ENCODE measurements at places on chromosomes 4 and X. TPM values are rescaled to one million over a fixed set of nuclear protein-coding genes. Genes with fewer than 3 reads are reported as not detected.

DNA sequence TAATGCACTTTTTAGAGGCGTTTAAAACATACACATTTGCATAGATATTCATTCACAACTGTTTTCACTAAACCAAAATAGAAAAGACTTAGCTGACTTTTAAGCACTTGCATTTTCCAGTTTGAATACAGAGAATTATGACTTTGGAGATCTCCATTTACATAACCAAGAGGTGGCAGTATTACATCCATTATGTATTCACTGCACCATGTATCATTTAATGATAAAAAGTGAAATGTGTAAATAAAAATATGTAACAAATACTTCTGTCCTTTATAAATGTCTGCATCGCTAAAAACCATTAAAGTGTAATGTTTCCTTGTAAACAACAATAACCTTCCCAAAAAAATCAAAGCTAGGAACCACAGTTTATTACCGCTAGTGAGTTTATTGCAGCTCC lies 413.2 kb downstream of the FGF13 start:
- H3K4me1 ChIP-seq = no peaks in the 10 kb centered on the region
- no peak for DNase-seq
- H3K27me3 ChIP-seq = no peaks in the 10 kb centered on the region
- H3K27ac ChIP-seq = no peak overlapping the region

DNA sequence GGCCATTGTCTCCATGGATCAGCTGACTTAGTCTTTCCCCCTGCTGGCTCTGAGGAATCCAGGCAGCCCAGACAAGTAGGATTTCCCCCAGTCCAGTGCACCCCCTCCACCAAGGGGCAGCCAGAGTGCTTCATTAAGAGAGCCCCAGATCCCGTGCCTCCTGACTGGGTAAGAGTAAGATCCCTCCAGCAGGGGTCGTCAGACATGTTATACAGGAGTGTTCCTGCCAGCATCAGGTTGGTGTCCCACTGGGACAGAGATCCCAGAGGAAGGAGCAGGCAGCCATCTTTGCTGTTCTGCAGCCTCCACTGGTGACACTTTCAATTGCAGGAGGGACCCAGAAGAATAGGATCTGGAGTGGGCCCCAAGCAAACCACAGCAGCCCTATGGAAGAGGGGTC lies 29.0 kb upstream of the INPP4B start:
- no peaks in the 10 kb centered on the region for H3K27me3 ChIP-seq
- H3K27ac ChIP-seq = no peak overlapping the region

The DCAF4L1 gene
- total RNA-seq = under 0.01 TPM

DNA sequence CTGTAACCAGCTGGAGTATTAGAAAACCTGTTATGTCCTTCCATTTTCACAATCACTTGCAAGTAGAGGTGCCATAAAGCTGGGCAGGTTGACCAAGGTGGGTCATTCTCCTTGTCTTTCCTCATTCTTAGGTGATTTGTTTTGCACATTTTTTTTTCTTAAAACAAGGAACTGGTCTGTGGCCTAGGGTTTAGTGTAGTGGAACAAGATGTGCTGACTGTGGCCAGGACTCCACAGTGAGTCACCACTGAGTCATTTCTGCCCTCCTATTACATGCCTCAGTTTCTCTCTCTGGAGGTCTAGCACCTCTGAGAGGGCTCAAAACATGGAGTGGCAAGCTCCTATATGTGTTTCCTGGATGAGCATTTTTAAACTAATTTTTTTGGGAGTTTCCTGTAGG lies 355.9 kb downstream of the GPM6A start:
- no peak overlapping the region for H3K27ac ChIP-seq
- no peaks in the 10 kb centered on the region for H3K4me1 ChIP-seq
- H3K27me3 ChIP-seq = no peaks in the 10 kb centered on the region
- DNase-seq = no peak

DNA sequence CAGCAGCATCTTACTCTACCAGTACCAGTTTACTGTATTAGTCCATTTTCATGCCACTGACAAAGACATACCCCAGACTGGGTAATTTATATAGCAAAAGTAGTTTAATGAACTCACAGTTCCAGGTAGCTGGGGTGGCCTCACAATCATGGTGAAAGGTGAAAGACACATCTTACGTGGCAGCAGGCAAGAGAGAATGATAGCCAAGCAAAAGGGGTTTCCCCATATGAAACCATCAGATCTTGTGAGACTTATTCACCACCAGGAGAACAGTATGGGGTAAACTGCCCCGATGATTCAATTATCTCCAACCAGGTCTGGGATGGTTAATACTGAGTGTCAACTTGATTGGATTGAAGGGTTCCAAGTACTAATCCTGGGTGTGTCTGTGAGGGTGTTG lies 69.3 kb downstream of the YIPF6 start:
- H3K27ac ChIP-seq = no peak overlapping the region
- no peaks in the 10 kb centered on the region for H3K4me1 ChIP-seq
- peaks cover 4% of the 10 kb centered on the region for H3K27me3 ChIP-seq
- DNase-seq = no peak

- no peak overlapping the region for H3K4me3 ChIP-seq
- H3K27ac ChIP-seq = no peak overlapping the region
- peaks cover 2% of the 10 kb centered on the region for H3K4me1 ChIP-seq
- H3K27me3 ChIP-seq = no peaks in the 10 kb centered on the region
Observed at GRCh38 chr4:125140966-125141495, 173.7 kb upstream of the FAT4 start.

GRCh38 chr4:108149588-108150380 lies 18.9 kb downstream of the LEF1 start:
- H3K4me1 ChIP-seq = no peaks in the 10 kb centered on the region
- no peaks in the 10 kb centered on the region for H3K27me3 ChIP-seq
- no peaks in the 10 kb centered on the region for H3K36me3 ChIP-seq
- H3K4me3 ChIP-seq = no peak overlapping the region

The EXOC1L gene
- total RNA-seq = not detected

DNA sequence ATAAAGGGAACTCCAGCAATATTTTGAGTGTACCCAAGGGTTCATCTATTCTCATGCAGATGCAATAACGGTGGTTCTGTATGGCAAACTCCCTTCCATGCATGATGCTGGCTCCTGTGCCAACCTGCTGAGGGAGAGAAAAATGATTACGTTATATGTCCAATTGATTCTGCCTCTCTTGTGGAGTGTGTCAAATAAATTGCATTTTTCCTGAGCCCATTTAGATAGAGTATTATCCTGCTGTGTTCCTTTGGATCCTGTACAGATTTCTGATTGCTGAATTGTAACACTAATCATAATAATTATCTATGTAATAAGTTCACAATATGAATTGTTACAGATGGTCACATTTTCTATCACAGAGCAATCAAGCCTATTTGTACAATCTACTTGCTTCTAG lies 821.7 kb downstream of the C4orf33 start:
- H3K4me3 ChIP-seq = no peak overlapping the region
- no peak for DNase-seq
- H3K27ac ChIP-seq = no peak overlapping the region
- no peaks in the 10 kb centered on the region for H3K36me3 ChIP-seq

DNA sequence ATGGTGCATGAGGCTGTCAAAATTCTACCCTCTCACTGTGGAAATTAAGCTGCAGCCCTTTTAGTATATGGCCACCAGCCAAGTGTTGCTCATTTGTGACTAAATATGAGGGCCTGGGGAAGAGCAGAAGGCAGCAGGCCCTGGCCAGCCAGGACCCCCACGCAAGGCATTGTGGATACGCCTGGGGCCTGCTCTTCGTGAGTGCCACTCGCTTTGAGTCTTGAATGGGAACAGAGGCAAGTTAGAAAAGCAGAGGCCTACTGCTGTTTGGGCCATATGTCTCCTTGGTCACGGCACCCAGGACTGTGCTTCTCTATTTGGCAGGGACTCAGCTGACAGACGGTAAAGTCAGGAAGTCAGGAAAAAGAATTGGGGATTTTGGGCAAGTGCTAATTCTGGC lies 10.9 kb downstream of the RTL5 start:
- peaks cover 16% of the 10 kb centered on the region for H3K27me3 ChIP-seq
- no peak overlapping the region for H3K27ac ChIP-seq
- H3K4me3 ChIP-seq = no peak overlapping the region
- H3K4me1 ChIP-seq = no peaks in the 10 kb centered on the region
- DNase-seq = no peak

The EPHA5 gene
- 4.8 TPM for total RNA-seq

- no peaks in the 10 kb centered on the region for H3K36me3 ChIP-seq
- no peak overlapping the region for H3K27ac ChIP-seq
- no peaks in the 10 kb centered on the region for H3K27me3 ChIP-seq
- no peaks in the 10 kb centered on the region for H3K4me1 ChIP-seq
Observed at GRCh38 chr4:165375465-165375864, 3.3 kb upstream of the CPE start.

The PNMA3 gene
- total RNA-seq = 0.30 TPM

The GPR173 gene
- total RNA-seq = 11.0 TPM

DNA sequence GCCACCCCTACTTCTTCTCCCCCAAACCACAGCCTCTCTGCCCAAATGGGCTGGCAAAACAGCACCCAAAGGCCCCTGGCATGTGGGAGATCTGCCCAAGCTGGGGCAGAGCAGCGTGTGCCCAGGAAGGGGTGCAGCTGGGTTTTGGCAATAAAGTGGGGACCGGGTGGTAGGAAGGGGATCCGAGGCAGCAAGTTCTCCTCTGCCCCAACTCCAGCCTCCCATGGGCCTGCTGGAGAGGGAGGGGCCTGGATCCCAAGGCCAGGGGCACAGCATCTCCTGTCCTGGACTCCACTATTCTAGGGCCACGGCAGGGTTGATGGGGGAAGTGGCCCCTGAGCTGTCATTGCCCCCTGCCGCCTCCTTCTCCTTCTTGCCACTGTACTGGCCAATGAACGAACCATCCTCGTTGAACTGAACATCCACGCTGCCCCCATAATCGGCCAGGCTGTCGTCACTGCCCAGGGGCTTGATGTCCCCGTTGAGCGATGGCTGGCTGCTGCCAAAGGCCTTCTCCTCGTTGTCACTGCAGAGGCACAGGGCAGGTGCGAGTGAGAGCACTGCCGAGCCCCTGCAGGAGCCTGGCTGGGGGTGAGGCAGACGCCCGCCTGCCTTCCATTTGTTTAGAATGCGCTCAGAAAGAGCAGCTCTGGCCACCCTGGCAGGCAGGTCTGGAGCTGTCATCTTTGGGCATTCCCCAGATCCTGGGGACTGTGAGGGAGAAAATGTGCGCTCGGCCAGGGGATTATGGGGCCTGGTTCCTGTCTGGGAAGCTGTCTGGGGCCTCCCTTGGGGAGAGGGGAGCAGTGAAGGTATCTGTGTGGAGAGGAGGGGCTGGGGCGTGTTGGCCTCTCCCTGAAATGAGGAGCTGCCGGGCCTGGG lies 23.4 kb downstream of the L1CAM start:
- no peaks in the 10 kb centered on the region for H3K36me3 ChIP-seq
- peaks cover 16% of the 10 kb centered on the region for H3K27me3 ChIP-seq
- no peak overlapping the region for H3K27ac ChIP-seq
- no peak overlapping the region for H3K4me3 ChIP-seq
- H3K4me1 ChIP-seq = no peaks in the 10 kb centered on the region

- no peak overlapping the region for H3K27ac ChIP-seq
- no peak overlapping the region for H3K4me3 ChIP-seq
- H3K4me1 ChIP-seq = no peaks in the 10 kb centered on the region
- no peaks in the 10 kb centered on the region for H3K27me3 ChIP-seq
- H3K36me3 ChIP-seq = no peaks in the 10 kb centered on the region
Observed at GRCh38 chr4:13413729-13414437, 70.3 kb downstream of the RAB28 start.

The N4BP2 gene
- 6.9 TPM for total RNA-seq

DNA sequence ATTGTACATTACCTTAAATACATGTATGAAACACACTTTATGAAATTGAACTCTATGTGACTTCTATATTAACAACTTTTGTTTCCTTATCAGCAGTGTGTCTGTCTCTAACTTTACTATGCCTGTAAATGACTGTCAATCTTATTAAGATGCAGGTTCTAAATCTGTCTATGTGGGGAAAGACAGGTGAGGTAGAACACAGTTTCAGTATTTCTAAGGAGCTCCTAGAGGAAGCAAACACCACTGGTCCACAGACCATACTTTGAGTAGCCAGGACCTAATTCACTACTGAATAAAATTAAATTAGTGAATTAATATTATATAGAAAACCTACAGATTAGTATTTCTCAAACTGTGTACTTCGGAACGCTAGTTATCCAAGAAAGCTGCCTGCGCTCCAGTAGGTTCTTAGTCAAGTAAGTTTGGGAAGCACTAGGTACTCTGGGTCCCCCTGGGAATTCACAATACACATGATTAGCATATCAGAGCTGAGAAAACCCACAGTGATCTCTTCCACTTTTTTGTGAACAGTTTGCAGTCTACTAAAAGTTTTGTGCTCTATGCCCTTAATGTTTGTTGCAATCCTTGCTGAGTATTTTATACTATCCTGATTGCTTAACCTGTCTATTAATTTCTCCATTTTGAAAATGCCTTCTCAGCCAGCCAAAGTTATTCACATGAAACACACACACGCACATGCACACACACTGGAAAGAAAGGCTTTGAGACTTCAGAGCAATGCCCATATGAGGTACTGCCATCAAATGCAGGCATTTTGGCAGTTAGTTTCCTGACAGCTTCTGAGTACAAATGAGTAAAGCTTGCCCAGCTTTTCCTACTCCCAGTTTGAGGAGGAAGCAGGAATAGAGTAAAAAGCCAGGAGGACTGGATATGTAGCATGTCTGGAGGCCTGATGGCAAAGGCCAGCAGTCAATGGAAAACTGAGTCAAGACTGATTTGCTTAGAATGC lies 133.6 kb upstream of the CPEB2 start:
- no peak overlapping the region for H3K4me3 ChIP-seq
- no peak for DNase-seq
- H3K27ac ChIP-seq = no peak overlapping the region
- no peaks in the 10 kb centered on the region for H3K27me3 ChIP-seq

The USP51 gene
- 1.3 TPM for total RNA-seq

The PPBP gene
- total RNA-seq = not detected

- H3K4me3 ChIP-seq = no peak overlapping the region
- H3K27ac ChIP-seq = no peak overlapping the region
- DNase-seq = no peak
- H3K27me3 ChIP-seq = peaks cover 4% of the 10 kb centered on the region
- no peaks in the 10 kb centered on the region for H3K36me3 ChIP-seq
- H3K4me1 ChIP-seq = no peaks in the 10 kb centered on the region
Observed at GRCh38 chrX:134074151-134074550, 88.8 kb upstream of the GPC3 start.

- H3K27me3 ChIP-seq = no peaks in the 10 kb centered on the region
- no peaks in the 10 kb centered on the region for H3K4me1 ChIP-seq
- no peak overlapping the region for H3K27ac ChIP-seq
Observed at GRCh38 chr4:164446516-164446915, 307.4 kb upstream of the SMIM31 start.

Measured in tibial nerve (tissue), 4 donors.